Renal cortical epithelial cell (primary cell): ENCODE measurements at places on chromosomes 2 and 18. TPM values are rescaled to one million over a fixed set of nuclear protein-coding genes. Genes with fewer than 3 reads are reported as not detected.

The SCLY gene
- total RNA-seq = 18.2 and 18.6 TPM in 2 replicates

The FIGLA gene
- total RNA-seq = not detected in 2 replicates

The RIF1 gene
- 36.5 and 41.8 TPM in 2 replicates for total RNA-seq

The PRKAG3 gene
- not detected in 2 replicates for total RNA-seq

The CD8B gene
- not detected in 2 replicates for total RNA-seq

The GPBAR1 gene
- 0.65 TPM in 1 of 2 replicates, not detected in the other for total RNA-seq

The DPP10 gene
- total RNA-seq = not detected in 2 replicates

The AFG3L2 gene
- 44.8 and 95.6 TPM in 2 replicates for total RNA-seq

The LOXHD1 gene
- not detected in 2 replicates for total RNA-seq

The CNDP1 gene
- total RNA-seq = under 0.01 and 0.05 TPM in 2 replicates
